Hematopoietic multipotent progenitor cell treated with erythropoietin and hydrocortisone succinate and interleukin-3 and kit ligand, for 15 days (in vitro differentiated cells): ENCODE measurements at places on chromosomes 5 and 9.
A peak's percentile ranks its signal among the peaks of the same experiment; 100 is the strongest.

- DNase-seq: no peak
Observed at GRCh38 chr9:79116709-79117108, 455.1 kb upstream of the TLE4 start.

GRCh38 chr5:981456-981855, 27.1 kb upstream of the NKD2 start:
- DNase-seq: no peak

DNA sequence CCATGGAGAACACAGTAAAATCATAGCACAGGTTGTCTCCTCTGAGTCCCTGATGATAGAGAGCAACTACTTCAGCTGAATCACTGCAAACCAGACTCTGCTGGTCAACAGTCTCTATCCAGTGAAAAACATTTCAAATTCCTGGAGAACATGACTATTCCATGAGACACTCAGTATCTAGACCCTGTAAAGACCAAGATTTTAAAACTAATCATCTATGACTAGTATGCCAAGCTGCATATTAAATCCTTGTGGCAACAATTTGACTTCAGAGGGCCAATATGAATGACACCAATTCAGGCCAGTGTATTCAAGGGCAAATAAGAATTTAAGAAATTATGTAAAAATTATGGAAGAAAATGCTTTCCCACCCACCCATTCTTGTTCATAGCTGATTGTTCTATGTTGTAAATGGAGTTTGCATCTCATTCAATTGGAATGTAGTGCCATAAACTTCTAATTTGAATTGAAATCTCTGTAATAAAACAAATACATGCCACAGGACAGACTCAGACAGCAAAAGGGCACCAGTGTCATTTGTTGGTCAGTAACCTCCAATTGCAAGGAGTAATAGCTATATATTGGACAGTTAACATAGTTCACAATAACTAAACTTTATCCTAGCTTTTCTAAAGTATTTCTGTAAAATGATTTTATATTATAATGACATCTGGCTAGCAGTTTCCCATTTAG, 80.1 kb upstream of the LPAR1 start:
- DNase-seq: no peak

DNA sequence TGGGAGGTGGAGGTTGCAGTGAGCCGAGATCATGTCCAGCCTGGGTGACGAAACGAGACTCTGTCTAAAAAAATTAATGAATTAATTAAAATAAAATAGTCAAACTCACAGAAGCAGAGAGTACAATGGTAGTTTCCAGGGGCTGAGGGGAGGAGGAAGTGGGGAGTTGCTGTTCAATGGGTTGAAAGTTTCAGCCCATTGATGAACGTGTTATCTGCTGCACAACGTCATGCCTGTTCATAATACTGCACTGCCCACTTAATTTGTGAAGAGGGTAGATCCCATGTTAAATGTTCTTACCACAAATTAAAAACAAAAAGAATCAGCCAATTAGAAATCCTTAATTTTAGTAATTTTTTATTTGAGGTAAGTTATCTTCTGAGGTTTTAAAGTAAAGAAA, 16.4 kb upstream of the RUFY1 start:
- no peak for DNase-seq

GRCh38 chr9:70954126-70954525, 167.3 kb downstream of the TRPM3 start:
- DNase-seq: no peak

DNA sequence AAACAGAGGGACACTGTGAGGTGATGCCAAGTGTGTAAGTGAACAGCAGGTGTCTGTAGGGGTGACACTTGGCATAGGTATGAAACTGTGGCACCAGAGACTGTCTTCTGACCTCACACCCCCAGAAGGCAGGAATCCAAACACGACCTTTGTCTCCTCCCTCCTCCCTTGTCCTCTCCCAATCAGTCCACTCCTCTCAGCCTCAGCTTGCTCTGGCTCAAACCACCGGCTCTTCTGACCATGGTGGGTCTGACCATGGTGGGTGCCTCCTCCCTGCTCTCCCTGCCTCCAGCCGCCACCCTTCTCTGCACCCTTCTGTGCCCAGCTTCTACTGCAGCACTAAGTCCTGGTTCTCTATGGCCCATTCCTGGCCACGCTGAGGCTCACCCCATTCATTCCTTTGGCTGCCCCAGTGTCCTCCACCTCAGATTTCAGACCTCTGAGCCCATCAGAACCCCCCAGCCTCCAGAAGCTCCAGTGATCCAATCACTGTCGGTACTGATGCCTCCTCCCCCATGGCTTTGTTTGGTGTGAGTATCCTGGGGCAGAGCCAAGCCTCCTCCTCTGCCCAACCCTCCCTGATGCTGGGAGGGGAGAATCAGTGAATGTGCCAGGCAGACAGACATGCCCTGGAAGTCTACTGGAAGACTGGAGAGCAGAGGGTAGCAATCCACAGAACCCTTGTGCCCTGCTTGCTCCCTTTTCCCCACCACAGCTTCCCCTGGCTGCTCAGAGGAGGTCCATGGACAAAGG, 1.7 kb upstream of the ARID3C start:
- no peak for DNase-seq

GRCh38 chr9:134251296-134252069, 74.8 kb upstream of the RXRA start:
- DNase-seq: no peak

DNA sequence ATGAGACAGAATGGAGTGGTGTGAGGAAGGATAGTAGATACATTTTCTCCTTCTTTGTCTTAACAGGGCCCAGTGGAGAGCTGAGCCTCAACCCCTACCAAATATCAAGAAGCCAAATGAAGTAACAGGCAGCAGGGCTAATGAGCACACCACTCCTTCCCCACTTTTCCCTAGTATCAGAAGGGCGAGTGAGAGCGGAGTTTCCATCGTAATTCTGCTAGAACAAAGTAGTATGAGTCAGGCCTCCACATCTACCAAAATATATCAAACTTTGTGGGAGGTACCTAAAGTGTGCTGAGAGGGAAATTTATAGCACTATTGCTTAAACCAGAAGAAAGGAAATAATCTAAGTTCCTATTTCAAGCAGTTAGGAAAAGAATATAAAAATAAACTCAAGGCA, 769.0 kb upstream of the RGMB start:
- no peak for DNase-seq

GRCh38 chr9:35364817-35365585, 124.9 kb upstream of the RUSC2 start:
- DNase-seq: no peak

DNA sequence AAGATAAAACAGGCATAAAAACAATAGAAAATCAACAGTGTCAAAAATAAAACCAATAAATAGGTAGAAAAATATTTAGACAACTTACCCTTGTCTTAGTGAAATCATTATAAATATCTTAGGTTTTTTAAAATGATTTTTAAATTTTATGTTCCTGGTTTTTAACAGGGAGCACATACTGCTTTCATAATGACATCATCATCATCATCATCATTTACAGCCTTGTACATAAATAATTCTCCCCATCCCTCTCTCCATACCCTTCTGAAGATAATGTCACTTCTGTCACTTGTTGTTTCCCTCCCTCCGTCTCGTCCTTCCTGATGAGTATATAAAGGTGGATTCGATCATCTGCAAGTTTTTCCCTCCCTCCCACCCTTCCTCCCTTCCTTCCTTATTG, 56.6 kb downstream of the CDH9 start:
- no peak for DNase-seq

GRCh38 chr5:175288048-175288621, 155.8 kb downstream of the DRD1 start:
- DNase-seq: no peak

- DNase-seq: no peak
Observed at GRCh38 chr5:131525805-131526204, 109.2 kb downstream of the RAPGEF6 start.

DNA sequence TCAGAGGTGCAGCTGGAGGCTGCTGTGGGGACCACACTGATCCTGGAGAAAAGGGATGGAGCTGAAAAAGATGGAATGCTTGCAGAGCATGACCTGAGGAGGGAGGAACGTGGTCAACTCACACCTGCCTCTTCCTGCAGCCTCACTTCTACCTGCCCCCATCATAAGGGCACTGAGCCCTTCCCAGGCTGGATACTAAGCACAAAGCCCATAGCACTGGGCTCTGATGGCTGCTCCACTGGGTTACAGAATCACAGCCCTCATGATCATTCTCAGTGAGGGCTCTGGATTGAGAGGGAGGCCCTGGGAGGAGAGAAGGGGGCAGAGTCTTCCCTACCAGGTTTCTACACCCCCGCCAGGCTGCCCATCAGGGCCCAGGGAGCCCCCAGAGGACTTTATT, 5.9 kb upstream of the SLC6A7 start:
- DNase-seq: no peak

GRCh38 chr5:53087621-53088121, 21.9 kb downstream of the MOCS2 start:
- no peak for DNase-seq

GRCh38 chr5:130939059-130939458, 226.0 kb downstream of the HINT1 start:
- DNase-seq: no peak

GRCh38 chr5:14399054-14399692, 182.4 kb upstream of the OTULINL start:
- DNase-seq: peak; percentile 77

DNA sequence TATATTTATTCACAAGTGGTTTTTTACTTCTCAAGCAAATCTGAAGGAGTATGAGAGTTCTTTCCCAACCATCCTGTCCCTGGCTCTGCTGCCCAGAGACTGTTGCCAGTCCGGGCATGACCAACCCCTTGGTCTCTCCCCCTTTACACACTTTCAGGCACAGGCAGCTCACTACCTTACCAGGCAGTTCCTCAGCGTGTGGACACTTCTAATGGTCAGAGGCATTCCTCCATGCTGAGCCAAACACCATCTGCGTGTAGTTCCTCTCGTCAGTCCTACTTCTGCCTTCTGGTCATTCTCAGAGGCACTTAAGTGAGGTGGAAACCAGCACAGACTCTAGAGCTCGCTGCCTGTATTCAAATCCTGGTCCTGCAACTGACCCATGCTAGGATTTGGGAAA, 56.1 kb downstream of the TSTD2 start:
- no peak for DNase-seq

- no peak for DNase-seq
Observed at GRCh38 chr9:134299883-134300282, 26.4 kb upstream of the RXRA start.

DNA sequence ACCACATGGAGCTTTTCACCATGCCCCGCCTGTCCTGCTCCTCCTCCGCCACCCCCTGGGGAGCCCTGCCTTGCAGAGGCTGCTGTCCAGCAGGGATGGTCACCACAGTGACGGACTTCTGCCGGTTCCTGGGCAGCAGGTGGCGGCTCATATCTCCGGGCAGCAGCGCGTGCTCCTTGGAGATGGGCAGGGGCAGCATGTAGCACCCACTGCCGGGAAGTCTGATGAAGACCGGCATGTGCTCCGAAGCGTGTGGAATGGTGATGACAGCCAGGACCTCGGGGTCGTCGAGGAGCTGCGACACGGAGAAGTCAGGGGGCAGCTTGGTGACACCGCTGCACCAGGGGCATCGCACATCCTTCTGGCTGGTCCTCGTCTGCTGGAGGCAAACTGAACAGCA, 19.2 kb downstream of the PLGRKT start:
- DNase-seq: no peak

GRCh38 chr9:115229496-115229895, 111.5 kb upstream of the TNC start:
- no peak for DNase-seq

DNA sequence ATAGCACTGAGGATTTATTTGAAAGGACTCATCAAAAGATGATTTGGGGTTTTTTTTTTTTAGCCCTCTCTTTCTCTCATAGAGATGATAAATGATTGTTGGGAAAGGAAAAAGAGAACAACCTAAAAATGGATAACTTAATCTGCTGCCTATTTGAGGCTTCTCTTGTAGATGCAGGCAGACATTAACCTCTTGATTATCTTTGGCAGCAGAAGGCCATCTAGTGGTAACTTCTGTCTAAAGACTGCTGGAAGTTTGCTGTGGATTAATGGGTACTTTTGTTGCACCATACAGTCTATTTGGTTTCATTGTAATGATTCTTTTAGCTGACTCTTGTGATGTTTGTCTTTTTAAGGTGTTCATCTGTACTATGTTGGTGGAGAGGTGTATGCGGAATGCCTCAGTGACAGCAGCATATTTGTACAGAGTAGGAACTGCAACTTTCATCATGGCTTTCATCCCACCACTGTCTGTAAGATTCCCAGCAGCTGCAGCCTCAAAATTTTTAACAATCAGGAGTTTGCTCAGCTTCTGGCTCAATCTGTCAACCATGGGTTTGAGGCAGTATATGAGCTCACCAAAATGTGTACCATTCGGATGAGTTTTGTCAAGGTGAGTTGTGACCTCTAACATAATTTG, 18.8 kb downstream of the SMIM32 start:
- DNase-seq: peak; percentile 61

DNA sequence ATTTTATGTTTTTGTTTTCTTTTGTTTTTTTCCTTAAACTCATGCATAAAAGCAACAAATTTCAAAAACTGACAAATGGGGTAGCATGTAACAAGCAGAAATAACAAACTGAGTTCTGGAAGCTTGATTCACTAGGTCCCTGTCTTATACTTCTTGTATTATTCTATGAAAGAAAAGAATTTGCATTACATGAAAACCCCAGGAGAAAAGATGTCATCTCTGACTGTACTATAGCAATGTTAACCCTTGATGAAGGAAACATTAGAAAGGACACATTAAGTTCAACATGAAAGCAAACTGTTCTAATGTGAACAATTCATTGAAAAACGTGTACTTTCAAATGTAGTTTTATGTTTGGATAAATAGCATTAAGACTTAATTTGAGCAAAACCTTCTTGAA, 9.2 kb downstream of the RAB14 start:
- DNase-seq: no peak

DNA sequence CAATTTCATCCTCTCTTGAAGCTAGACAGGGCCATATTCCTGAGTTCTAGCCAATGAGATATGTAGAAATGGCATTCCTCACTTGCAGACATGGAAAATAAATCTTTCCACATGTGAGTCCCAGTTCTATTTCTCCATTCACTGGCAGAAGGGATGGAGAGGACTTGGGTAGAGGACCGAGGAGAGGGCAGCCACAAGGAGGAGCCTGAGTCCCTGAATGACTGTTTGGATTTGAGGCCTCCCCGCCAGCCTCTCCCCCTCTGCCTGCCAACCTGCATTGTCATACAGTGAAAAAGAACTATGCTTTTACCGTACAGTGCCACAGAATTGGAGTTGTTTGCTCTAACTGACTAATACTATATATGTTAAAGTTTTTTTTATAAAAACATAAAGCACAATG, 583.0 kb upstream of the WWC1 start:
- DNase-seq: no peak

GRCh38 chr5:52997424-52997823, 8.3 kb downstream of the ITGA2 start:
- DNase-seq: no peak

- DNase-seq: no peak
Observed at GRCh38 chr9:121700165-121700831, 48.9 kb downstream of the DAB2IP start.

GRCh38 chr5:7492371-7492770, 96.4 kb downstream of the ADCY2 start:
- no peak for DNase-seq

- no peak for DNase-seq
Observed at GRCh38 chr5:56722317-56722716, 93.0 kb upstream of the MAP3K1 start.
